Esophagus squamous epithelium (tissue), 5 donors: ENCODE measurements at places on chromosomes 5 and 9. TPM values are rescaled to one million over a fixed set of nuclear protein-coding genes. Genes with fewer than 3 reads are reported as not detected.

GRCh38 chr9:134329886-134330285 lies 3.6 kb downstream of the RXRA start:
- H3K27me3 ChIP-seq = no peaks in the 10 kb centered on the region
- H3K27ac ChIP-seq = peak overlapping the region; percentile 95
- H3K4me3 ChIP-seq = peak overlapping the region; percentile 66

GRCh38 chr9:32755730-32756129 lies 27.6 kb upstream of the TMEM215 start:
- H3K4me3 ChIP-seq = no peak overlapping the region
- no peaks in the 10 kb centered on the region for H3K27me3 ChIP-seq
- H3K36me3 ChIP-seq = no peaks in the 10 kb centered on the region
- no peak for DNase-seq
- no peaks in the 10 kb centered on the region for H3K4me1 ChIP-seq
- H3K27ac ChIP-seq = no peak overlapping the region

DNA sequence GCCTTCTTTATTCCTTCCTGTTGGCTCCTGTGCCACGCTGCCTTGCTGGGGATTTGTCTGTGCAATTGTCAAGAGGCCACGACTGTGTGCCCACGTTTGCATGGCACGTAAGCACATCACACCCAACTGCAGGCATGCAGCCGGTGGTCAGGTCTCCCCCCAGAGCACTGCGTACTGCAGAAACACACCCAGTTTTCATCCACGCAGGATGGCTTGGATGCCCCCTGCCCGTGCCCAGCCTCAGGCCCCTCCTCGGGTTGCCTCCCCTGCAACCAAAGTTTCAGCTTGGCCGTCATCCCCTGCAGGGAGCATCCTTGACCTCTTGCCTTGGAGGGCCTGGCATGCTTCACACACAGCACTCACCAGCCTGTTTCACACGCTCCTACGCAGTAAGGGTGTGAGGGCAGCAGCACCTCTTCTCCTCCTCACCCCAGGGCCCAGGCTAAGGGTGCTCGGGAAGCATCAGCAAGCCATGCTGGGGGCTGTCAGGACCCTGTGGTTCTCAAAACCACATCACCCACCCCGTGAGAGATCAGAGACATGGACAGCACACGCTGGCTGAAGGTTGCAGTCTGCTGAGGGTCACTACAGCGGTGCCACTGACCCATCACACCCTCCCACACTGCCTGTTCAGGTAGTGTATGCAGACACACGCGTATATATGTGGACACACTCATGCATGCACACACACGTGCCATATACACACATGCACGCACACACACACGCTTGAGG lies 3.1 kb downstream of the MRPL36 start:
- DNase-seq = no peak
- H3K36me3 ChIP-seq = peaks cover 29% of the 10 kb centered on the region
- no peaks in the 10 kb centered on the region for H3K27me3 ChIP-seq
- no peak overlapping the region for H3K27ac ChIP-seq

GRCh38 chr9:36842560-36843530 lies 191.2 kb downstream of the PAX5 start:
- no peaks in the 10 kb centered on the region for H3K27me3 ChIP-seq
- no peak for DNase-seq
- H3K36me3 ChIP-seq = no peaks in the 10 kb centered on the region
- no peak overlapping the region for H3K4me3 ChIP-seq
- H3K27ac ChIP-seq = no peak overlapping the region
- no peaks in the 10 kb centered on the region for H3K4me1 ChIP-seq

Gene PCDHGA9
- total RNA-seq = 3.8 TPM

DNA sequence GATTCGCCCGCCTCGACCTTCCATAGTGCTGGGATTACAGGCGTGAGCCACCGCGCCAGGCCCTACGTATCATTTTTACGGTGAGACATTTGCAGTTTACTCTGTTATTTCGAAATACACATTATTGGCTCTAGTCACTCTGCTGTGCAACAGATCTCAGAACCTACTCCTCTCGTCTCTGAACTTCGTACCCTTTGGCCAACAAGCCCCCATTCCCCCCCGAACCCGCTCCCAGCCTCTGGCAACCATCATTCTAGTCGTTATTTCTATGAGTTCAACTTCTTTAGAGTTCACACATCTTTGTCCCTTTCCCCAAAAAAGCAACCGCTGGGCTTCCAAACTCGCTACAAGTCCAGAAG lies 735 bp downstream of the PTGR1 start:
- H3K36me3 ChIP-seq = peaks cover 35% of the 10 kb centered on the region
- H3K27ac ChIP-seq = peak overlapping the region; percentile 90
- no peak for DNase-seq
- H3K27me3 ChIP-seq = no peaks in the 10 kb centered on the region
- H3K4me1 ChIP-seq = peaks cover 47% of the 10 kb centered on the region

DNA sequence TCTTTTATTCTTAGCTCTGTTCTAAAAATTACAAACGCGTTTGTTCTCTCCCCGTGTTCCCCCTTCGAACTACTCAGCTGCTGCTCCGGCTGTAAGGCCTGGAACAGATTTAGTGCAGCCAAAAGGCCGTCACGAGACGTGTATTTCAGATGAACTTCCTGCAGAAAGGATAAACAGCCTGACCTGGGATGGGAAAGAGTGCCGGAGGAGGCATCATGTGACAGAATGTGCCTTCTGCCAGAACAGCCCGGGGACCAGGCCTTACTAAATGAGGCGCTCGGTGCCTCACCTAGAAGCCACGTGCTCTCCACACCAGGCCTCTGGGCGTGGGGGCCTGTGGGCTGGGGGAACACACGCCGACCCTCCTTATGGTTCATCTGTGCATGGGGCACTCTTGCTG lies 94.7 kb downstream of the PPARGC1B start:
- no peak for DNase-seq
- no peaks in the 10 kb centered on the region for H3K27me3 ChIP-seq
- H3K4me1 ChIP-seq = no peaks in the 10 kb centered on the region
- H3K27ac ChIP-seq = peak overlapping the region; percentile 78
